ENCODE measurements at places on chromosomes 13 and 19.

DNA sequence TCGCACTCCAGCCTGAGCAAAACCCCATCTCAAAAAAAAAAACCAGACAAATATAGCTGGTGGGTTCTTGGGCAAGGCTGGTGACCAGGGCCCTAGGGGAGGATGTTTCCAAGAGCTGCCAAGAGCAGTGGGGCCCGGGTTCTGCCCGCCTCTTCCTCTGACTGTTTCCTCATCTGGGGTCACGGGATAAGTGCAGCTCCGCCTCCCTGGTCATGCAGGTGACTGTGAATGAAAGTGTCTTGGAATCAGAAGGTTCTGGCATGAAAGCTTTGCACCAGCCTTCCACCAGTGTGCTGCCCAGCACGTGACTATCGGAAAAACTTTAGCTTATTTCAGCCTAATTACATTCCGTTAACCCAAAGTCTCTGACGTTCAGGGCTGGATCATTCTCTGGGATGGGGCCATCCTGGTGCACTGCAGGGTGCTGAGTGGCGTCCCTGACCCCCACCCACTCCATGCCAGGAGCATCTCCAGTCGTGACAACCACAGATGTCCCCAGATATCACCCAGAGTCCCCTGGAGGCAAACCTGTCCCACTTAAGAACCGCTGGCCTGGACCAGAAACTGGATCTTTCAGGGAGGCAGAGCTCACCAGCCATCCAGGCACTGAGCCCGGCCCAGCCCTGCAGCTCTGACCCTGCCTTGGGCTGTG lies 85.6 kb downstream of the GNG7 start:
- no peak for DNase-seq

DNA sequence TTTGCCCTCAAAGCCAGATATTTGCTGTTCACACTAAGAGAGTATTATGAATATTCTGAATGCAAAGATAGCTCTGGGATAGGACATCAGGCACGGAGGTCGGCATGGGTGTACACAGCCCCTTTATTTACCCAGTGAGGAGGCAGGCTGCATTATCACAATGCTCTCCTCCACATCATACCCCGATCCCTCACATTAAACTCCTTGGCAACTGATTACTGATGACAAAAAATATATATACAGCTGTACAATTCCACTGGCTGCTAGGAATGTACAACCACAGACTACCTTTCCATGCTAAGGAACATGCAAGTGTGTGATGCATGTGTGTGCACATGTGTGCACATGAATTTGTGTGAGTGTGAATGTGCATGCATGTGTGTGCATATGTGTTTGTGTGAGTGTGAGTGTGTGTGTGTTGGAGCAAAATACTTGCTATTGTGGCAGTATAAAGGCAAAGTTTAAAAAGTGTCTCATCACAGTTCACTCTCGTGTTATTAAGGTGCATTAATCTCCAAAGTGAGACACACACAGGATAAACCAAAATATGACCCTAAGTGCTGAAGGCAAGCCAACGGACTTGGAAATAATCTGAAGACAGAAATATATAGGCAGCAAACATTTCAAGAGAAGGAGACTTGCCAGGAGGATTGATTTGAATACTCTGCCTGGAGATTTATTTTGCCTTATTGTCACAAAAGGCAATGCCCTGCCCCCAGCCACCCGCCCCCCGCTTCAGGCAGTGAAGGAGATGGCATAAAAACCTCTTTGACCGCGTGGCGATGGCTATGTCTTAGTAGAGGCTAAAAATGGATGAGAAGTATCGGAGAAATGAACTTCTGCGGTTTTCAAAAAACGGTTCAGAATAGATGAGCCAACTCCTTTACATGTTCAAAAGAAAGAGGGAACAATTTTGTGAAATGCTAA lies 274.8 kb downstream of the TSHZ3 start:
- no peak for DNase-seq

DNA sequence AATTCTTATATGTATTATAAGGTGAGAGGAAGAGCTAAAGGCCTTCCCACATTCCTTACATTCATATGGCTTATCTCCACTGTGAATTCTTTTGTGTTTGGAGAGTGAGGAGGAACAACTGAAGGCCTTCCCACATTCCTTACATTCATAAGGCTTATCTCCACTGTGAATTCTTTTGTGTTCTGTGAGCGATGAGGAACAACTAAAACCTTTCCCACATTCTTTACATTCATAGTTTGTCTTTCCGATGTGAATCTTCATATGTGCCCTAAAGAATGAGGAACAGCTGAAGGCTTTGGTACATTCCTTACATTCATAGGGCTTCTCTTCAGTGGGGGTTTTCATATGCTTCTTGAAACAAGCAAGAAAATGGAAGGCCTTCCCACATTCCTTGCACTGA lies 13.3 kb downstream of the ZNF699 start:
- DNase-seq, result peak; percentile 8

DNA sequence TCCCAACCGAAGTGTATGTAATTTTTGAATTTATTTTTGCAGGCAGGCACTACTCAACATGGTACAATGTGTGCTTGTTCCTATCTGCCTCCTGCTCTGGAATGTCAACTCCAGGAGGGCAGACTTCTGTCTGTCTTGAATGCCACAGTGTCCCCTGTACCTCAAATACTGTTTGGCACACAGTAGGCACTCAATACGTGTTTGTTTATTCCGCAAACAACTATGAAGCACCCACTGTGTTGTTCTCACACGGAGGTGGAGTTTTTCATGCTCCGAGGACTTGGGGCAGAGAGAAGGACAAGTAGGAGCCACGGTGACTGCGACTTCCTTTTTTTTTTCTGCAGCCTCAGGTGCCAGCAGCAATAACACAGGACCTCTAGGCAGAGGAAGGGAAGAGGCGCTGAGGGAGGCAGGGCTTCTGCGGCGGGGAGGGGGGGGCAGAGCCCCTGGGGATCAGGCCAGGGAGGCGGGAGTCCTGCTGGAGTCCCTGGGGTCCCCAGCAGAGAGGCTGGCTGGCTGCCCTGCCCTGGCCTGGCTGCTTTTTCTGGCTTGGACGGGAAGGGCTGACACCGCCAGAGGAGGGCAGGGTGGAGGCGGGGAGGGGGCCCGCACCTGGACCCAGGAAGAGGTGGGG lies 29.3 kb upstream of the TNFAIP8L1 start:
- no peak for DNase-seq

- DNase-seq, result no peak
Measured at GRCh38 chr13:93399212-93399611, 172.6 kb downstream of the GPC6 start.

DNA sequence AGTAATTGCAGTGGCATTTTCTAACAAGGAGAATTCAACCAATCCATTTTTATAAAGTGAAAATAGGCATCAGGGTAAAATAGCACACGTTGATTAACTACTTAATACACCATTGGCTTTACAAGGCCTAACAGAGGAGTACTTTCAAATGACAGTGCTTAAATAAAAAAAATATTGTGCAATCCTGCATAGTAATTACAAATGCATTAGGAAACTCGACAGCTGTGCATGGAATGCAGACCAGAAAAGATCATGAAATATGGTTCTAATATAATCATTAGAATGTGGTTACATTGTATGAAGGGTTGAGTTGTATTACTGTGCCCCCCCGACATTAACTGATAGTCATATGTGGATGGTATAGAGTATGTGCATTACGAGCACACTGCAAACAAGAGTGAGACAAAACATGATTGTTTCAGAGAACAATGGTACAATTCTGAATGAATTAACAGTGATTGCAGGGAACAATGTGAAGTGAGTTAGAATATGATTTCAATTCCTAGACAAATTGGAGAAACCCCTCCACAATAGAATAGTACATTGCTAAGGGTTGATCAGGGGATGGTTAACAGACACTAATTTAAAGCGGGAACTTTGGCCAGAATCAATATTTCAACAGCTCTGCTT lies 270.6 kb downstream of the GPC5 start:
- no peak for DNase-seq

GRCh38 chr13:84776593-84776992 lies 894.3 kb upstream of the SLITRK1 start:
- DNase-seq, result no peak

DNA sequence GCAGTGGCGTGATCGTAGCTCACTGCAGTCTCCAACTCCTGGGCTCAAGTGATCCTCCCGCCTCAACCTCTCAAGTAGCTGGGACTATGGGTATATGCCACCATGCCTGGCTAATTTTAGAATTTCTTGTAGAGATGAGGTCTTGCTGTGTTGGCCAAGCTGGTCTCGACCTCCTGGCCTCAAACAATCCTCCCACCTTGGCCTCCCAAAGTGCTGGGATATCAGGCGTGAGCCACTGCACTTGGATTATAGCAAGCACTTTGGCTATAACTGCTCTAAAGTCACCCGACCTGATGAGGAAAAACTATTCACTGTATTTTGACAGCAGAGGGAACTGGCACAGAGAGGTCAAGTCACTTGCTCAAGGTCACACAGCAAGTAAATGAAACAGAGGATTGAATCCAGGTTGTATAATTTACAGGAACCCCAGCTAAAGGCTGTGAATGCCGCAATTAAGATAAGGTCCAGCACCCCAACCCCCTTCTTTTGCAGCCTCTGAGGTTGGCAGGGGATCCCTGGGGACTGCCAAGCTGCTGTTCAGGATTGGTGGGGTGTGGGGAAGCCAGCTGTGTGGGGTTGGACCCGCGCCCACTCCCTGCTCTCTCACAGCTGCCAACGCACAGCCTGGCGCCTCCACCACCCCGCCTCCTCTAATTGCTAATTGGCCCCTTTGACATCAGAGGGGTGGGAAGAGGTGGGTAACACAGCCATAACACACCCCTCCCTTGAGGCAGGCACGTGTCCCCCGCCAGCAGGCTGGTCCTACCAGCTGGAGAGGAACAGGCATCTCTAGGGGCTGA lies 6.0 kb downstream of the TMIGD2 start:
- DNase-seq, result peak; percentile 46

GRCh38 chr13:71801781-71802180 lies 65.2 kb downstream of the DACH1 start:
- no peak for DNase-seq

DNA sequence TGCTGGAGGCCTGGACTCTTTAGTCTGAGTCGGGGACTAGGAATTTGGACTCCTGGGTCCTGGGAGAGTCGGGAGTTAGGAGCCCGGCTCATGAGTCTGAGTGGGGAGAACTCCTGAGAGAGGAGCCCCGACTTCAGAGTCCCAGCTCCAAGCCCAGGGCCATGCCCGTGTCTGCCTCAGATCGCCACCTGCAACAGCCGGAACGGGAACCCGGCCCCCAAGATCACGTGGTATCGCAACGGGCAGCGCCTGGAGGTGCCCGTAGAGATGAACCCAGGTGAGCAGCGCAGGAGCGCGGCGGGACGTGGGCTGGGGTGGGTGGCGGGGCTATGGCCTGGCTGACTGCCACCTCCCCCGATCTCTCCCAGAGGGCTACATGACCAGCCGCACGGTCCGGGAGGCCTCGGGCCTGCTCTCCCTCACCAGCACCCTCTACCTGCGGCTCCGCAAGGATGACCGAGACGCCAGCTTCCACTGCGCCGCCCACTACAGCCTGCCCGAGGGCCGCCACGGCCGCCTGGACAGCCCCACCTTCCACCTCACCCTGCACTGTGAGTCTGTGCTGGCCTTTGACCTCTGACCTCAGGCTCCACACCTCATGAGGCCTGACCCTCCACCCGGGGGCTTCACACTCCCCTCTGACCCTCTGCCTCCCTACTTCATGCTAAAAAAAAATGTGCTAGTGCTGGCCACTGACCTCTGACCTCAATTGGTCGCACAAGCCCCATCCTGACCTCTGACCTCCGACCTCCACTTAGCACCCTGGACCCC lies 4.4 kb downstream of the BCAM start:
- DNase-seq, result peak; percentile 51

DNA sequence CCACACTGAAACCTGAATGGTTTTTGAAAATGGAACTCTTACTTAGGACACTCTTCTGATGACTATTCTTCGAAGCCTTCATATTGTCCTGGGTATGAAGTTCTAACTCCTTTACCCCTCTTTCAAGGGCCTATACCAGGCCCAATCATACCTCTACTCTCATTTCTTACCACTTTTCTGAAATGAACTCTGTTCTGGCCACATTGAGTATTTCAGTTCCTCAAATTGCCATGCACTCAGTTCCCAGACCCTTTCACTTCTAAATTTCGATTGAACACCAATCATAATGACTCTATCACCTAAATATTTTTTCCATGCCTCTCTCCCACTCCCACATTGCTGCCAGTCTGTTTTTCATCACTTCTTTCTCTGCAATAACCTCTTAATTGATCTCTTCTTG lies 53.7 kb downstream of the LACC1 start:
- DNase-seq, result no peak

DNA sequence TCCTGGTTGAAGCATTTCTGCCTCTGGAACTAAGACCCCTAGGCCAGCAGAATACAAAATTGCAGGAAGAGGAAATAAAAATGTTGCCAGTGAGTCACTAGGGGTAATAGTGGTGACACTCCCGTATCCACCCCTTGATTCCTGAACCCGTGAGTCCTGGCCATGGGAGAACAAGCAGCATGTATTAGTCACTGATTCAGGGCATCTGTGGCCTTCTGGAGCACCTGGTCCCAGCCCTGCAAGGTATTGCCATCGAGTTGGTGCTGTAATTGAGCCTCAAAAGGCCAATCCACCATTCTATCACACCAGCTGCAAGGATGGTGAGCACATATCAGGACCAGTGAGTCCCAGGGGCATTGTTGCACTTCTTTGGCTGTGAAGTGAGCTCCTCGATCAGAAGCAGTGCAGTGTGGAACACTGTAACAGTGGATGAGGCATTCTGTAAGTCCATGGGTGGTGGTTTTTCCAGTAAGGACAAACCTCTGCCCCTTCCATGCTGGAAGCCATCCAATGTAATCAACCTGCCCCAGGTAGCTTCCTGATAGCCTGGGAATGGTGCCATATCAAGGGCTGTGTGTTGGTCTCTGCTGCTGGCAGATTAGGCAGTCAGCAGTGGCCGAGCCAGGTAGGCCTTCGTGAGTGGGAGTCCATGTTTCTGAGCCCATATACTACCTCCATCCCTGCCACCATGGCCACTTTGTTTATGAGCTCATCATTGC lies 39.6 kb downstream of the C1QTNF9 start:
- DNase-seq, result no peak

DNA sequence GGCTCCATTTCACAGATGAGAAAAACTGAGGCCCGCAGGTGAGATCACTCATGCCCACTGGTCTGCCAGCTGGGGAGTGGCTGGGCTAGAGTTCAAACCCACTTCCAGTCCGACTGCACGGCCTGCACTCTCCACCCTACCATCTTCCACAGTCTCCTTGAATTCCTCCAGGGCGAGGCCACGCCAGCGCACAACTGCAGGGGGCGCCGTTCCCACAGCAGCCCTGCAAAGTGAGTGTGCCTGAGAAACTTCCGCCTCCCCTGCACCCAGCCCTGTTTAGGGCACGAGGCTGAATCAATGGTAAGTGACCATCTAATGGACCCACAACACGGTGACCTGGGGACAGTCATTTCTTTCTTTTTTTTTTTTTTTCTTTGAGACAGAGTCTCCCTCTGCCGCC lies 829 bp upstream of the ATCAY start:
- DNase-seq, result no peak

DNA sequence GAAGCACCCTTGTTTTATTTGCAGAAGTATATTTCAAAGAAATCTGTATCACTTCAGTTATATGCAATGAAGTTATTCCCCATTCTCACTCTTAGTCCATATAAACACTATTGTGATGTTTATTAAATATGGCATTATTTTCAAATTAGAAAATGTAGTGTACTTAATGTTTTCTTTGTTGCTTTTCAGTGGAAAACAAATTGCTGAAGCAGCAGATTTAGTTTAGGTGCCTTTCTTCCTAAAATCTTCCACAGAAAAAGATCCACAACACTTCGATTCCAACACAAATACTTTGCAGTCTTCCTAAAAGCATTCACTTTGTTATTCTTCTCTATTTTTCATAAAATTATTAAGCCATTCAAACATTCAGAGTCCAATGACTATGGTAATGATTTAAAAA lies 492.1 kb upstream of the GPC6 start:
- no peak for DNase-seq

GRCh38 chr19:9151367-9151766 lies 11.2 kb downstream of the ZNF317 start:
- DNase-seq, result no peak

GRCh38 chr19:2034729-2035589 lies 16.1 kb downstream of the MKNK2 start:
- DNase-seq, result peak; percentile 95
